ENCODE measurements at places on chromosomes 7 and 10.
A peak's percentile ranks its signal among the peaks of the same experiment; 100 is the strongest.

GRCh38 chr7:114141415-114141814, 222.6 kb upstream of the PPP1R3A start:
- no peak for DNase-seq

DNA sequence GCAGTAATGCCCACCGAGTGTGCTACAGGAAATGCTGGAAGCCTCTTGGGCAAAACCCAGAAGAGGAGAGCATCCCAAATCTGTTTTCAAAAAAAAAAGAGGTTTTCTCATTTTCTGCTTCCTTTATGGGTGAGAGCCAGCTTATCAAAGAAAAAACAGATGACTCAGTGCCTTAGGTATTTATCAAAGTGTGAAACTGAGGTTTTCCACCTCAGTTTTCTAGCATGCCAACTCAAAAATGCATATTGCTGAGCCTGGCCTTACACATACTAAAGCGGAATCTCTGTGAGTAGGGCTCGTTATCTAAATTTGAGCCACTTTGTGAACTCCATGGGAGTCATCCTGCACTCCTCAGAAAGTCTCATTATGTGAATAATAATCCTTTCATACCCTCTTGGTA, 705.1 kb downstream of the SUGCT start:
- DNase-seq = no peak

- no peak for DNase-seq
Observed at GRCh38 chr7:126378642-126379041, 874.1 kb downstream of the GRM8 start.

- DNase-seq = no peak
Observed at GRCh38 chr7:84191842-84192241, 2.7 kb downstream of the SEMA3A start.

GRCh38 chr7:132455378-132455777, 120.9 kb downstream of the PLXNA4 start:
- DNase-seq = no peak

DNA sequence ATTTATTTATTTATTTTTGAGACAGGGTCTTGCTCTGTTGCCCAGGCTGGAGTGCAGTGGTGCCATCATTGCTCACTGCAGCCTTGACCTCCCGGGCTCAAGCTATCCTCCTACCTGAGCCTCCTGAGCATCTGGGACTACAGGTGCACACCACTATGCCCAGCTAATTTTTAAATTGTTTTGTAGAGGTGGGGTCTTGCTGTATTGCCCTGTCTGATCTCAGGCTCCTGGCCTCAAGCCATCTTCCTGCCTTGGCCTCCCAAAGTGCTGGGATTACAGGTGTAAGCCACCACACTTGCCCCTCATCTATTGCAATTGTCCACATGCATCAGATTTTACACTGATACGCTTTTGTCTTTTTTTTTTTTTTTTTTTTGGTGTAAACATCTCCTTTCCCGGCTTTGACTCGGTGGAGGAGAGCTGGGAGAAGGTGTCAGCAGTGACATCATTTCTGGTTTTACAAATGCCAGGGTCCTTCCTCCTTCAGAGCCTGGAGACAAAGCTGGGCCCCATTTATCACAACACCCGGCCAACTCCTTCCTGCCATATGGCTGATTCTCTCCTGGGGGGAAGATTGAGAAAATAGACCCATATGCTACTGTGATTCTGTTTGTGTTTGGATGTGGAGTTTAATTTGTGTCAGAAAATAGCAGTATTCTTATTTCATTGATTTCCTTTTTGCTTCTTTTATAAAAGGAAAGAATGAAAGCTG, 61.3 kb downstream of the GALNT17 start:
- DNase-seq = no peak

DNA sequence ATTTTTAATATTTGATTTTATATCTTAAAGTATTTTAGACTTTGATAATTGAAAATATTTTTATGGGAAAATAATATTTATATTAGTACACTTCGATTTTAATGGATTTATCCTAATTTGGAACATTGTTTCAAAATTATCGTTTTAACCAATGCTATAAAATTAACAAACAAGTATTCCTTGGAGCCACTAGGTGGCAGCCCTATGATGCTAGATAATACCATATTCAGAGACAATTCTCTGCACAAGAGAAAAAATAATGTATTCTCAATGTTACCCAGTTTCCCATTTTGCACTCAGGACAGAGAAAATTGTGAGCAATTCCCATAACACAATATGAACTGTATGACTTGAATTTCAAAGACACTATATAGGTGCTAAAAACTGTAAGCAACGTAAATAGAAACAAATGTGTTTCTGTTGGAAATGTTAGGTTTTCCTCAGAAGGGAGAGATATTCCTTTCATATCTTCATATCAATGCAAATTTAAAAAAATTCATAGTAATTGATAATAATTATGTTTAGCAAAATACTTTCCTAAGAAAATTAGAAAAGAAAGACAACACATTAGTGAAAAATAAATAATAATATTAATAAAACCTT, 237.8 kb downstream of the SEMA3E start:
- DNase-seq = peak; percentile 30

DNA sequence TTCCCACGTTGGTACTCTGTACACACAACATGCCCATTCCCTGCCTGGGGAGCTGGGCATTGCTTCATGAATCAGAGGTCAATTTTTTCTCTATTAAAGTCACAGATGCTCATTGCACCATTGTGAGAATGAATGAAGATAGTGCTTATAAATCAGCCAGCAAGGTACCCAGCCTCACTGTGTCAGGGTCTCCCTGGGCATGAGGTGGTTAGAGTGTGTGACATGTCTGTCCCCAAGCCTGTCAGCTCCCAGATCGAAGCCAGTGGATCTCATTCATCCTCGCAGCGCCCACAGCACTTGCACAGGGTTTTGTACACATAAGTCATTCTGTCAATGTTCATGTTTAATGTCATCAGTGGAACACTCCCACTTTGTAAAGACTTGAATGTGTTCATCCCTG, 126.8 kb downstream of the EGFR start:
- DNase-seq = no peak

DNA sequence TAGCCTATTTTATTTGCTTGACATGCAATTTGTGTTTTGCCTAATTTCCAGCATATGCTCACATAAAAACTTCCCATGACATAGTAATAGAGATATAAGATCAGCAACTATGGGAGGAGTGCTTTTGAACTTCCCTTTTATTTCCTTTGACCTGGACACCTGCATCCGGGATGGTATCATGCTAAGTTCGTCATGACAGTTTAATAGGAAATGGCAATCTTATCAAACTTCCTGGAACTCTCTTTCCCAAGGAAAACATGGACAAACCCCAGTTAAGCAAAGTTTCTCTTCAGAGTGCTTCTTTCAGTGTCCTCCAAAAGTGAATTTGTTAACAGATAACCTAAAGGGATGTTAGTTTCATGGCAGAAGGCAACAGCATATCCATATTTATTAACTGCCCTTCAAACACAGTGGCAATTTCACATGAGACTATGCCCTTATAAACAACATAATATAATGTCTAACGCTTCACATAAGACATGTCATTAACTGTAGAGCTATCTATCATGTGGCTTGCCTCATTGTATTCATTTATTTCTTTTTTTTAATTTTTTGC, 474.7 kb upstream of the SEMA3A start:
- no peak for DNase-seq

- no peak for DNase-seq
Observed at GRCh38 chr7:6090738-6091505, 59.7 kb downstream of the ANKRD61 start.

- peak; percentile 74 for DNase-seq
Observed at GRCh38 chr10:24744946-24745345, 21.3 kb upstream of the ARHGAP21 start.

GRCh38 chr10:129078746-129079145, 388.3 kb upstream of the MGMT start:
- no peak for DNase-seq

Measured in inflammatory macrophage treated with lipopolysaccharide for 4 hours (primary cell).